D721Med (cell line): ENCODE measurements at places on chromosomes 3 and 15.

GRCh38 chr3:104461431-104461830 is 905.3 kb upstream of the ALCAM start:
- no peak for DNase-seq

DNA sequence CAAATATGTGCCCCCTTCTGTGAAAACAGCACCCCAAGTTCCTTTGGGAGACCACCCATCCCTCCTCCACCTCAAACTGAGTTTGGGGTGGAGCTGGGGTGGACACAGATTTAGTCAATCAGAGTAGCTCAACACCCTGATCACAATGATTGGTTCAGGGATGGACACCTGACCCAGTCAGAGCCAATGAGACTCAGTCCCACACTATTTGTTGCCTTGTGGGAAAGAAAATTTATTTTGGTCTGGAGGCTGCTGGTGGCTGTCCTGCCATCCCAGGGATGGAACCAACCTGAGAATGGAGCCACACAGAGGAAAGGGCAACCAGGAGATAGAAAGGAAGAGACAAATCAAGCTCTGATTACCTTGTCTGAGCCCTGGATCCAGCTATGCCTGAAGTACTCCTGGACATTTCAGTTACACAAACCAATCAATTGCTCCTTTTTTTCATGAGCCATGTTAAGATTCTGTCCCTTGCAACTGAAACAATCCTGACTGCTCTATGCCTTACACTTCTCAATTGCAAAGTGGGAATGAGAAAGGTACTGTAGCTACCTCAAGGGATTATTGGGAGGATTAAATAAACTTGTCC is 10.6 kb downstream of the DNASE1L3 start:
- DNase-seq = no peak

DNA sequence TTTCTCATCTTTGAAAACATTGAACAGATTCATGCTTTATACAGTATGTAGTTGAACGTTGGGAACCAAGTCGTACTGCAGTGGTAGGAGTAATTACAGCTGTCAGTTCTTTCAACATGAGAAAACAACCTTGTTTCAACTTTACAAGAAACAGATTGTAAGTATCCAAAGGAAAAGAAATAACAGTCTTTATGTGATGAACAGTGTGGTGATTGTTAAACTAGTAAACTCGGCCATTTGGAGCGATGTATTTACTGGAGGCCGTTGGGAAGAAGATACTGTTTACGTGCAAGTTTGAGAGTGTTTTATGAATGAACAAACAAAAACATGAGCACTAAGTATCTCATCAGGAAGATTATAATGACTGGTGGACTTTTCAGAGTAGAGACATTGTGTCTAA is 48.4 kb downstream of the EPHA3 start:
- no peak for DNase-seq

- no peak for DNase-seq
Measured at GRCh38 chr3:194283221-194284006, 67.7 kb downstream of the CPN2 start.

DNA sequence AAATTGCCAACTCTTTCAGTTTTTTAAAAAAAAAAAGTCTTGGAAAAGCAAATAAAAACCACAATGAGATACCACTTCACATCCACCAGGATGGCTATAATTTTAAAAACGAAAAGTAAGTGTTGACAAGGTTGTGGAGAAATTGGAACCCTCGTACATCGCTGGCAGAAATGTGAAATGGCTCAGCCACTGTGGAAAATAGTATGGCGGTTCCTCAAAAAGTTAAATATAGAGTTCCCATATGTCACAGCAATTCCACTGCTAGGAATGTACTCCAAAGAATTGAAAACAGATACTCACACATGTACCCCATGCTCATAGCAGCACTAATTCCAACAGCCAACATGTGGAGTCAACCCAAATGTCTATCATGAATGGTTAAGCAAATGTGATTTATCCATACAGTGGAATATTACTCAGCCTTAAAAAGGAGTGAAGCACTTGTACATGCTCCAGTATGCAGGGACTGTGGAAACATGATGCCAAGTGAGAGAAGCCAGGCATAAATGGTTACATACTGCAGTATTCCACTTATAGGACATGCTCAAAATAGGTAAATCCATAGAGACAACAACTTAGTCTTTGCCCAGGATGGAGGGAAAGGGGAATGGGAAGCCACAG is 73.8 kb upstream of the PCSK6 start:
- DNase-seq = no peak

DNA sequence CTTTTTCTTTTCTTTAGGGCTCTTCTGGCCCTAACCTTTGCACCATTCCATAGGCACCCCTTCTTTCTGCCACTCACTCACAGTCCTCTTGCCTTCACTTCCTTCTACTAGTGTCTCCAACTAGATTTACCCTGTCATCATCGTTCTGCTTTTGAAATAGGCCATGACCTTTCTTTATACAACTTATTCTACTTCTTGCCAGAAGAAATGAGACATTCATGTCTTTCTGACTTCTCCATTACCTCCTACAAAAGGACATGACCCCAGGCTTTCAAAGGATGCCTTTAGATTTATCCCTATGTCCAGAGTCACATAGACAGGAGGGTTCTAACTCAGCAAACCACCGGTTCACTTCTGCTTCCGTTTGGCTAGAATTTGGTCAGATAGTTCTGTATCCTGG is 336.4 kb upstream of the LRRFIP2 start:
- DNase-seq = no peak

DNA sequence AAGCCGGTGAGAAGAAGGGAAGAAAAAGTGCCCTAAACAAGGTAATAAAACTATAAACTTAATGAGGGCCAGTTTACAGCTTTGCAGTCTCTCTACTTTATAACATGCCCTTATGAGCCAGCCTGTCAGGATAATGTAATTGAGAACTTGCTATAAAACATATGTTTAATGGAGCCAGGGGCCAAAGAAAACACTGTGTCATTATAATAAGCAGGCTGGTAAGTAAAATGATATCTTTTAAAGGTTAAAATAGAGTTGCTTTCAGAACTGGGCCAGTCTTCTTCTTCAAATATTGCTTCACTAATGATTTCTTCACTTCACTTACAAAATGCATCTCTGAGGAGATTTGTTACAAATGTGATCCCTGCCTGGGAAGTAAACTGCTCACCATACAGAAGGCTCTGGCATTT is 192.5 kb downstream of the SHOX2 start:
- DNase-seq = no peak

DNA sequence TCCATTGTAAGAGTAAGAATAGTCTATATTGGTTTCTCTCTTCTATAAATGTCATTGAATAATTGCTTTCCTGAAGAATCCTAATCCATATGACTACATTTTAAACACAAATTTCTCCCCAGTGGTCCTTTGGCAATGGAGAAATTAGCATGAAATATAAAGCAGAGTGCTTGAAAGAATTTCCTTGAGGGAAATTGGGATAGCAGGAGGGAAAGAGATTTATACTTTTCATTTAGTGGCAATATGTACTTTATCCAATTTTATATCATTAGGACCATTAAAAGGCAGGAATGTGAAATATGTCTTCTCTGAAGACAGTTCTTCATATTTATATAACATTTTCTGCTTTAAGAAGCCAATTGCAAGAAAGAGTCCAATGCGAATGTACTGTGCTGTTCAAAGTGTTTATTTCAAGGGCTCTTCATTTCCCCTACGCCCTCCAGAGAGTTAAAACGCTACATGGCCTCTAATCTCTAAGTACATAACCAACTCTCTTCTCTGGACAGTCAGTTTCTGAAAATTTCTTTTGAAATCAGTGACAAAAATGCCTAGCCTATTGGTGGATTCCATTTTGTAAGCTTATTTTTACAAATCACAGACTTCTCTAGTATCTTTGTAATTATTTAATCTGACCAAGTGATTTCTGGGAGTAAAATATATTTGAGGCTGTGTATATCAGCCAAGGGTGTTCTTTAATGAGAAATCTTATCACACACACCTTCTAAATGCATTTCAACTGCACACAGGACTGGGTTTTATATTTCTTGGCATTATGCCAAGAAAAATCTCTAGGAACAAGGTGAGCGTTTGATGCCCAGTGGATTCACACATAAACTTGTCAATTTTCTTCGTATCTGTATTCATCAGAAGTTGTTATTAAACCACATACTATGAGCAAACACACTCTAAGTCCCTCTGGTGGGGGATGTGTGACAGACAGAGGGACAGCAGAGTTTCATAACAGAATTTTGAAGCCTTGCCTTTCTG is 51.2 kb downstream of the KCNAB1 start:
- DNase-seq = no peak

DNA sequence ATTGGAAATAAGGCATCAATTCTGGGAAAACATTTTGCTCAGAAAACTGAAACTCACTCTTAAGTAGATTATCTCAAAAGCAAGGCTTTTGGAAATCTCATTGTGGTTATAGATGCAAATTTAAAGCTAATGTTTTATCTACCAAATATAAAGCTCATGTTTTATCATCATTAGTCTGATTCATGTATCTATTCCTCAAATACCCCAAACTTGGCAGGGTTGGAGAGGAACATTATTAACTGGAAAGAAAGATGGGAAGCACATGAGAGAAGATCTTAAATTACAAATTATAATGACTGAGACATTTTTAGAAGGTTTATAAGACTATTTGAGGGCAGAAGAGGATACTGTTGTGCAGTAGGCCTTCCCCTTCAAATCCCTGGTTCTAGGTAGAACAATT is 137.3 kb upstream of the TGFBR2 start:
- DNase-seq = no peak

GRCh38 chr3:113210604-113211329 is 590 bp upstream of the BOC start:
- DNase-seq = no peak

- no peak for DNase-seq
Measured at GRCh38 chr3:5390221-5390620, 202.7 kb downstream of the EDEM1 start.

DNA sequence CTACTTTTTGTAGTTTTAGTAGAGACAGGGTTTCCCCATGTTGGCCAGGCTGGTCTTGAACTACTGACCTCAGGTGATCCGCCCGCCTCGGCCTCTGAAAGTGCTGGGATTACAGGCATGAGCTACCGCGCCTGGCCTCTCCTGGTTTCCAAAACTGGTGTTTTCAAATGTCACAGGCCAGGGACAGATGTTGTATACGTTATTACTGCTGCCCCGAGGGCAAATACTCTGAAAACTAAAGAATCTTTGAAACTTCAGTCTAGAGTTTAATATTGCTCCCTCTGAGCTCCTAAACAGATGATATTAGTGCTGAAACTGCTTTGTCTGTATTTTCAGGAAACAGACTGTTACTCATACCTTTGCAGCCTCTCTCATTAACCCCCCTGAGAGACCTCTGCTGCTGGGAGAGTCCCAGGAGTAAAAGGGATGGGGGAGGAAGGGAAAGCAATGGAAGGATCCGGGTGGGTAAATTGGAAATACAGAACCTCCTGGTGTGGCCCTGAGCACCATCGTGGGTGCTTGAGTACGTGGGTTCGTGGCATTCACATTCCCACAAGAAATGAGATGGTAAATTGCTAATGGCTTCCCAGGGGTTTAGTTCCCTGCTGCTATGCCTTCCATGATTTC is 96.3 kb upstream of the IGF1R start:
- DNase-seq = no peak

- DNase-seq = no peak
Measured at GRCh38 chr3:48034000-48034516, 17.8 kb upstream of the MAP4 start.

- no peak for DNase-seq
Measured at GRCh38 chr3:61627768-61628185, 66.4 kb downstream of the PTPRG start.

- no peak for DNase-seq
Measured at GRCh38 chr3:120559242-120560061, 36.7 kb upstream of the NDUFB4 start.

DNA sequence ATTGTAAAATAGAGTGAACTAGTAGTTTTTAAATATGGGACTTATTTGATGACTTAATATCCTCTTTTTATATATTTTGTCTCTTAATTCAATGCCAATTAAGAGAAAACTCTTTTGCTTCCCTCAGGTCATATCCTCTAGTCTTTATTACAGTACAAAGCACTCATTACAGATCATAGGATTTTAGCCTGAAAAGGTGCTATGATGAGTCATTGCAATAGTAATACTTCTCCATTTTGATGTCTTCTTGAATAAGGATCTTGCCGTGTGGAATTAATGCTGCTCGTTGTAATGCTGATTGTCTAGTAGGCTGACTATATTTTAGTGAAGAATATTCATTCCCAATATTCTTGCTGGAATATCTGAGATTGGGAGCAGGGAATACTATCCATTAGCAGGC is 612.2 kb upstream of the GOLIM4 start:
- no peak for DNase-seq
